COR-L47 (cell line): ENCODE measurements at places on chromosomes 1 and 21.

DNA sequence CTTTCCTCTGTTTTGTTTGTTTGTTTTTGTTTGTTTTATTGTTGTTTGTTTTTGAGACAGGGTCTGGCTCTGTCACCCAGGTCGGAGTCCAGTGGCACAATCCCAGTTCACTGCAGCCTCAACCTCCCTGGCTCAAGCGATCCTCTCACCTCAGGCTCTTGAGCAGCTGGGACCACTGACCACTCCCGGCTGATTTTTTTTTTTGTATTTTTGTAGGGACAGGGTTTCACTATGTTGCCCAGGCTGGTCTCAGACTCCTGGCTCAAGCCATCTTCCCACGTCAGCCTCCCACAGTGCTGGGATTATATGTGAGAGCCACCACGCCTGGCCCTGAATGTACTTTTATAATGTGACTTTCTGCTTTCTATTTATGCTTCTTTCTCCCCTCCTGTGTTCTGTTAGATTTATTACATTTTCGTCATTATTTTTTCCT is 5.0 kb upstream of the CALML6 start:
- no peak for DNase-seq

DNA sequence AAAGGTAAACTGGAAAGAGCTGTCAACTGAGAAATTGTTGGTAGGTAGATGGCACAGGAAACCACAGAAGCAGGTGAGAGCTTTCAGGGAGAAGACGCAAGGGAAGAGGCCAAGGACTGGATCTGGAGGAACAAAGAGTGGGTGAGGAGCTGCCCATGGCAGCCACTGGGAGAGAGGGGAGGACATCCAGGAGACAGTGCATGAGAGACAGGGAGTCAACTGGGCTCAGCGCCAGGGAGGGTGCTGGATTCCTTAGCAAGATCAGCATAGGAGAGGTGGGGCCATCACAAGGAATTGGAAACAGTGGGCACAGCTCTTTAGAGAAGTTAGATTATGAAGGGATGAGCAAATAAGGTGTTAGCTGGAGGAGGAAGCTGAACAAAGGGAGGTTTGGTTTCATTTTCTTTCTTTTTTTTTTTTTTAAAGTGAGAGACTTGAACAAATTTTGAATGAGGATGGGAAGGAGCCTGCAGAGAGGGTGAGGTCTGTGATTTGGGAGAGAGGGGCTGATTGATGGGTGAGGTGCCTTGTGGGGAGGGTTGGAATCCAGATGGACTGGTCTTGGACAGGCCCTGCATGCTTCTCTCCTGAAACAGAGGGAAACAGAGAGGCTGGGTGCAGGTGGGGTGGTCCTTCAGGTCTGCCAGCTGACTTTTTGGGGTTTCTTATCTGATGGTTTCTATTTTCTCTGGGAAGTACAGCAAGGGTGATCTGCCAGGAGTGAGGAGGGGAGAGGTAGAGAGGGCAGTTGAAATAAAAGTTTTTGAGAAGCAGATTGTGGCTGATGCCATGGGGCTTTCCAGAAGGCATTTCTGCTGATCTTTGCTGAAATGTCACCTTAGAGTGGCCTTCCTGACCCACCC is 5.4 kb downstream of the CYP4B1 start:
- DNase-seq = no peak

- no peak for DNase-seq
These were observed 65.4 kb downstream of the ABCA4 start for GRCh38 chr1:94055459-94056122.

GRCh38 chr1:156232201-156232894 is 9.6 kb upstream of the BGLAP start:
- DNase-seq = no peak

- DNase-seq = no peak
These were observed 163.7 kb upstream of the EDN2 start for GRCh38 chr1:41648230-41648629.

GRCh38 chr1:23178414-23178813 is 9.8 kb upstream of the LUZP1 start:
- DNase-seq = no peak

DNA sequence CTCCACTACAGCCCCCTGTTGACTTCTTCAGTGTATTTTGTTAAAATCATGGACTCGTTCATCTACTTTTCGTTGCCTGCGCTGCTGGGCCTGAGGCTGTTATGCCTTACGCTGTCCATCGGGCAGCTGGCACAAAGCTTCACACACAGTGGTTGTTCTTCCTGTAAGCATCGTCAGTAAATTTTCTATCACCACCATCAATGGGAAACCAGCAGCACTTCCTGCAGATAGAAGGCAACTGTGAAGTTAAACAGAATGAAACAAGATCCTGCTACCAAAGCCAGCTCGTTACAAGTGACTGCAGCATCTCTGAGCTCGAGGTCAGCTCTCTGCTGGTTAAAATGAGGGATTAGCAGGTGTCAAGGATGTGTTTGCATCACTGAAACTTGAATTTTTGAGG is 21.9 kb upstream of the PADI6 start:
- no peak for DNase-seq

- no peak for DNase-seq
These were observed 13.6 kb downstream of the RHBG start for GRCh38 chr1:156382561-156382960.

DNA sequence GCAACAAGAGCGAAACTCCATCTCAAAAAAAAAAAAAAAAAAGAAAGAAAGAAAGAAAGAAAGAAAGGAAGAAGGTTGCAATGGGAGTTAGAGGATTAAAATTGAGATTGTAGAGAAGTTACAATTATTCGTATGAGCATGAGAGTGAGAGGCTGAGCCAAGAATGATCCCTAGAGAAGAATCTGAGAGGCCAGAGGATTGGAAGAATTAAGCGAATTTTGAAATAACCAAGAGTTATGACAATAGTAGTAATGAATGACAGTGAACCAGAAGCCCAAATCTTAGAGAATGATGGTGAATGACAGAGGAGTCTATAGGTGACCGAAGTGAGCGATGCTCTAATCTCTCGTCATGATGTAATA is 369 bp upstream of the ZYG11B start:
- no peak for DNase-seq

GRCh38 chr1:93629101-93630059 is 52.3 kb downstream of the BCAR3 start:
- DNase-seq = peak; percentile 43

- DNase-seq = no peak
These were observed 311.0 kb downstream of the HLX start for GRCh38 chr1:221190249-221190648.

GRCh38 chr1:27668121-27668807 is 3.7 kb downstream of the IFI6 start:
- no peak for DNase-seq

- no peak for DNase-seq
These were observed 23.2 kb upstream of the RGSL1 start for GRCh38 chr1:182426442-182427430.

- no peak for DNase-seq
These were observed 61.5 kb downstream of the PSMG1 start for GRCh38 chr21:39121600-39122355.

DNA sequence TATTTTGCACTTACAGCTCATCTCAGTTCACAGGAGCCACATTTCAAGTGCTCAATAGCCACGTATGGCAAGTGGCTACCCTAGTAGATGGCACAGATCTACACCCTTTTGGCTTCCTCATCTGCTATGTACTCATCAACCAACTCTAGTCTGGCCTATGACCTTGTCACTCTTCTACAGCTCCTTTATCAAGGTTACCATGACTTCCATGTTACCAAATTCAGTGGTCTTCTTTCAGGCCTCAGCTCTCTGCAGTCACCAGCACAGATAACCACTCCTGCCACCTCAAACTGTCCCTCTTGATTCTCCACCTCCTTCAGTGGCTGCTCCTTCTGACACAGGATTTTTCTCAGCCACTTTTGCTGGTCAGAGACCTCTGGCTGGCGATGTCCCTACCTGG is 11.7 kb upstream of the USP48 start:
- DNase-seq = no peak

DNA sequence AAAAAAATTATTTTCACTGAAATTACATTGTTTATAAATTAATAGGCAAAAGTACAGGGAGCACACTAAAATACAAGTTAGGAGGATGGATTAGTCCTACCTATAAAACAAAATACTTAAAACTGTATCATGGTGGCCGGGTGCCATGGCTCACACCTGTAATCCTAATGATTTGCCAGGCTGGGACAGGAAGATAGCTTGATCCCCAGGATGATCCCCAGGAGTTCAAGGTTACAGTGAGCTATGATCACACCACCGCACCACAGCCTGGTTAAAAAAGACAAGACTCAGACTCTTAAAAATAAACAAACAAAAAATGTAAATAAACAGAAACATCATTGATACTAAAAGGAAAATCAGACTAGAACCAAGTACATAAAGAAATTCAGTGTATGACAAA is 53.5 kb downstream of the ASH1L start:
- no peak for DNase-seq

- DNase-seq = no peak
These were observed 146.2 kb upstream of the IRF2BP2 start for GRCh38 chr1:234756066-234756774.

GRCh38 chr1:65691972-65692371 is 100.7 kb upstream of the PDE4B start:
- DNase-seq = no peak

GRCh38 chr1:98458511-98459485 is 202.7 kb upstream of the SNX7 start:
- no peak for DNase-seq

DNA sequence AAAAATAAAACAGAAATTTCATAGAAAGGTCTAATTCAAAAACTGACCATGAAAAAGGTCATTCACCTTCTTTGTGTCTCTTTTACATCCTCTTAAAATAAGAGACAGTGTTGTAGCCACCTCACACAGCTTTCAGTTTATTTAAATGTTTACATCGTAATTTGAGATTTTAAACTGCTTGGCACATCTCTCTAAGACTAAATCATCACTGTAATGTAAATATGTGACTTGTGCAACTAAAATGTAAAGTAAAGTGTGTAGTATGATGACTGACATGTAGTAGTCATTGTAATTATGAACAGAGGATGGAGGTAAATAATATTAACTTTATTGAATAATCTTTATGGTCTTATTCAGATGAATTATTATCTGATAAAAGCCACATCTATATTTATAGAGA is 283.9 kb downstream of the KCNT2 start:
- DNase-seq = no peak
